ENCODE measurements at places on chromosomes 6 and 20.

DNA sequence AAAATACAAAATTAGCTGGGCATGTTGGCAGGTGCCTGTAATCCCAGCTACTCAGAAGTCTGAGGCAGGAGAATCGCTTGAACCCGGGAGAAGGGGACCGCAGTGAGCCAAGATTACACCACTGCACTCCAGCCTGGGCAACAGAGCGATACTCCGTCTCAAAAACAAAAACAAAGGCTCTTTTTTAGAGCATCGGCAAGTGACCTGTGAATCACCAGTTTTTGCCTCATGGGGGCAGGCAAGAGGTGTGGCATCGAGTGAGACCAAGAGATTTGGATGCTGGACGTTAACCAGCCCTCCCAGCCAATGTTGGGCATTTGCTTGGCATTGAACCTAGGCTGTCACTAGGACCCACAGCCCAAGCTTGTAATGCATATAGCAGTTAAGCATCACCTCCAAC, 14.6 kb upstream of the CDK5RAP1 start:
- peak; percentile 47 for DNase-seq

DNA sequence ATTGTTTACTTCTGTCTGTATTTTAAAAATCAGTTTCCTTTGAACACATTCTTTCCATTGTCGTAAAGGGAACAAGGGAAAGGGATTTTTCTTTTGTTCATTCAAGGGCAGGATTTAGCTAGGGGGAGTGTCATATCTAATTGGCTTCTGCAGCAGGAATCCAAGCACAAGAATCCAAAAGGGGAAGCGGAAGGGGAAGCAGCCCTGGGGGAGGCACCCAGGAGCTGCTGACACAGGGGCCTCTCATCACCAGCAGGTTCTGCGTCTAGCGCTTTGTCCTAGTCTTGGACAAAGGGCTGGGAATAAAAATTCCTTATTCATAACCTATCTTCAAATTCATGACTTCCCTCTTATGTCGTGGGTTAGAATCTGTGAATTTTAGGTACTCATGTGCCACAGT, 13.7 kb downstream of the RIPK1 start:
- DNase-seq = no peak

GRCh38 chr20:61835301-61835700, 230.4 kb downstream of the TAF4 start:
- DNase-seq = peak; percentile 41

DNA sequence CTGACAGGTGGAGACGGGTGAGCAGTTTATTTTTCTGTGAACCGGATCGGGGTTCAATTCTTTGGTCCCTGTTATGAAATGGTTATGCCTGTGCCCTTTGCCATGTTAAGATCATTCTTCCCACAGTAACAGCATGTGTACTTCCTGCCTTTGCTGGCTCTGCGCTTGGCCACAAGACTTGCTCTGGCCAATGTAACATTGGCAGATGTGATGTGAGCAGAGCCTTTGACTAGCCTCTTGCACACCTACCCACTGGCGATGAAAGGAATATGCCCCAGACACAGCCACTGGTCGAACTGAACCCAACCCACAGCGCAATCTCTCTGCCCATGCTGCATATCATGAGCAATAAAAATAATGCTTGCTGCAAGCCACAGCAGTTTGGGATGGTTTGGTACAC, 31.9 kb downstream of the JAG1 start:
- no peak for DNase-seq

DNA sequence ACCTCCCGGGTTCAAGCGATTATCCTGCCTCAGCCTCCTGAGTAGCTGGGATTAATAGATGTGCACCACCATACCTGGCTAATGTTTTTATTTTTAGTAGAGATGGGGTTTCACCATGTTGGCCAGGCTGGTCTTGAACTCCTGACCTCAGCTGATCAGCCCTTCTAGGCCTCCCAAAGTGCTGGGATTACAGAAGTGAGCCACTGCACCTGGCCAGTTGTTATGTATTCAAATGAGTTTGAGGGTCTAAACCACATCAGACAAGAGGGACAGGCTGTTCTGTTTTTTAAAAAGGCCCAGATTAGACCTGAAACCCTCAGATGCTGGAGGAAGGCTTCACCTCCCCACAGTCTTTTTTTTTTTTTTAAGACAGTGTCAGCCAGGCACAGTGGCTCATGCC, 4.1 kb upstream of the SPAG4 start:
- no peak for DNase-seq

DNA sequence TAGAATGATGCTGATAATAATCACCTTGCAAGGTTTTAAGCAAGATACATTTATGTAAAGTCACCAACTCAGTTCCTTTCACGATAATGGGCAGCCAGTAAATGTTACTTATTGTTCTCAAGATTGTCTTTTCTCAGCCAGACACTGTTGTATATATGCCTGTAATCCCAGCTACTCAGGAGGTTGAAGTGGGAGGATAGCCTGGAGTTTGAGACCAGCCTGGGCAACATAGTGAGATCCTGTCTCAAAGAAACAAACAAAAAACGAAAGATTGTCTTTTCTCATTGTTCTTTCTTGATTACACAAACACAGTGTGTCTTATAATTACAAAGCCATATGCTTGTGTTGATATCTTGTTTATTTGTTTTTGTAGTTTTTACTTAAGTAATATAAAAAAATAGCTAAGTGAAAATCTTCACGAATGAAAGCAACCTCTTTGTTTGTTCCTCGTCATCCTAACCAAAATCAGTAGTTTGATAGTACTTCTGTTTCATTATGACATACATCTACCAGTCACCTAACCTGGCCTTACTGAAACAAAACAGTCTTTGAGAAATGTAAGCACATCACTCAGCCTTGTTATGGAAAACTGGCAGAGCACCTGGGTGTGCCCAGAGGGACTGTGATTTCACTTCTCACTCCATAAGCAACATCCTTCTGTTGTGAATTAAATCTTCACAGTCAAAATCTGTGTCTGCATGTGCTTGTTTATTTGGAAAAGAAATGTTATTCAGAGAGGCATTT, 436.2 kb upstream of the SOX4 start:
- DNase-seq = no peak

- DNase-seq = no peak
These were observed 229.9 kb downstream of the ADGRG6 start for GRCh38 chr6:142531727-142532126.

Measured in AG10803 (cell line).